ENCODE measurements at places on chromosomes 1 and 21.

GRCh38 chr1:107058245-107059032 lies 2.0 kb downstream of the PRMT6 start:
- DNase-seq, result no peak

DNA sequence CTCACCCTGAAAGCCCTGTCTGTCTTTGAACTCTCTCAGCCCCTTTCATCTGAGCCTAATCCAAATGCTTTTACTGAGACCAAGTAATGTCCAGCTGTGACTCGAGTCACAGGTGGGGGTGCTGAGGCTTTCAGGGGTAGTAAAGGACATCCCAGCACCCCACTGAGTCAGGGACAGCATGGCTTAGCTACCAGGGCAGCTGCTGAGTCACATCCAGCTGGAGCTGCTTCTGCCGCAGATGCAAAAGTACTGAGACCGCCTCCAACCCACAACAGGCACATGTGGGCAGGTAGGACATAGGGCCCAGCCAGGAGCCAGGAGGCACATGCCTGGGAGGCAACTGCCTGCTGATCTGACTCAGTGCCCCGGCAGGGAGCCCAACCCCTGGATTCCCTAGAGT lies 6.7 kb upstream of the VSIG8 start:
- no peak for DNase-seq

GRCh38 chr1:112296908-112297307 lies 99.1 kb upstream of the CTTNBP2NL start:
- DNase-seq, result no peak

DNA sequence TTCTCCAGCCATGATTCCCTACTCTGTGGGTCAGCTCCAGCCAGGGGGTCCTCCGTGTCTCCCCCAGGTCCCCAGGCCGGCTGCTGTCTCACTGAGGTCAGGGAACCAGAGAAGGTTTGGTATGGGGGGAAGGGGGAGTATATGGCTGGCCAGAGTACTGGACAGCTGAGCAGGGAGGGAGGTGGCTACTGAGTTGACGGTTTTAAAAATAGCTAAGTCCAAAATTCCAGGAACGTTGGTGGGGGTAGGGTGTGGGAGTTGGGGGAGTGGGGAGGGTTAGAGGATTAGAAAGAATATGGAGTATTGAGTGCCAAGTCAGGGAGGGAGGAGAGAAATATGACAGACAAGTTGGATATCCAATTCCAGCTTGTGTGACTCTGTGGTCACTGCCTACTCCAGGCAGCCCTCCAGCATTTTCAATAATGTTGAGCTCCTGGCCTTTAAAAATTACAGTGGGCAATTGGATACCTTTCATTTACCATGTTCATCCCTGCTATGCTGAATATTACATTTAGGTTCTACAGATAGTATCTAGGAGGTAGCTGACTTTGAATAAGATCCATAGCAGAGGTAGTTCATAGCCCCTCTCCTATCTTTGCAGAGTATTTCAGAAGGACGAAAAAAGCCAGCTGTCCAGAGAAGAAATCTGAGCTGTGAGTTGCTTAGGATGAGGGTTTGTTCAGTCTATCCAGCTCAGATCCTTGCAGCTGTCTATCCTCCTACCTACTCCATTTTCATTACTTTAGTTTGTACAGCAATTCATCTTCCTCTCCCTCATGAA lies at the start of gene HJV:
Gene HJV (minus strand): TSS at position 114 of the 781 bp plus-strand sequence. CDS start 1,504 bp downstream, outside the sequence.
- no peak for DNase-seq

DNA sequence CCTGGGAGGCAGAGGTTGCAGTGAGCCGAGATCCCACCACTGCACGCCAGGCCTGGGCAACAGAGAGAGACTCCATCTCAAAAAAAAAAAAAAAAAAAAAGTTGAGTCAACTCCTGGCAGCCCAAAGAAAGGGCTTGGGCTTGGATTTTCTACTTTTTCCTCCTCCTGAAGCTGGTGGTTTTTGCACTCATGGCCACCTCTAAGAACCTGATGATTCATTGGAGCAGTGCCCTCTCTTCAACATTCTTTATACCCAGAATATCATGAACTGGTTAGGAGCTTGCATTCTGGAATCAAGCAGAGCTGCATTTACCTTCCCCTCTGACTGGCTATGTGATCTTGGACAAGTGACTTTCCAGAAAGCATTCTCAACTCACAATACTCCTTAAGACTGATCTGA lies 3.5 kb upstream of the ACTA1 start:
- DNase-seq, result no peak

- DNase-seq, result no peak
Measured at GRCh38 chr1:109620401-109620791, 759 bp downstream of the AMPD2 start.

GRCh38 chr1:219713981-219714381 lies 101.1 kb upstream of the ZC3H11B start:
- DNase-seq, result no peak

DNA sequence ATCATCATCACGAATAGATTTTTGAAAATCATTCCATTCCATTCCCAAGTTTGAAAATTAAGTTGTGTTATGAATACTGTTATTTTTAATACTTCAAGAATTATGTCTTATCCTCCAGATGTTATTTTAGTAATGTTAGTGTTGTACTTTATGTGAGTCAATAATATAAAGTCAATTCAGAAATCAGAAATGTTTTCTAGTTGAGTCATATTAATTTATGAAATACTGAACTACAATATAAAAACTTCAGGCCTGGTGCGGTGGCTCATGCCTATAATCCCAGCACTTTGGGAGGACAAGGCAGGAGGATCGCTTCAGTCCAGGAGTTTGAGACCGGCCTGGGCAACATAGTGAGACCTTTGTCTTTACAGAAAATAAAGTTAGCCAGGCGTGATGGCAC lies 38.4 kb upstream of the GPR25 start:
- DNase-seq, result no peak

- DNase-seq, result no peak
Measured at GRCh38 chr1:234173968-234174367, 199.3 kb upstream of the COA6 start.

GRCh38 chr1:58979086-58979485 lies 195.2 kb upstream of the JUN start:
- DNase-seq, result no peak

DNA sequence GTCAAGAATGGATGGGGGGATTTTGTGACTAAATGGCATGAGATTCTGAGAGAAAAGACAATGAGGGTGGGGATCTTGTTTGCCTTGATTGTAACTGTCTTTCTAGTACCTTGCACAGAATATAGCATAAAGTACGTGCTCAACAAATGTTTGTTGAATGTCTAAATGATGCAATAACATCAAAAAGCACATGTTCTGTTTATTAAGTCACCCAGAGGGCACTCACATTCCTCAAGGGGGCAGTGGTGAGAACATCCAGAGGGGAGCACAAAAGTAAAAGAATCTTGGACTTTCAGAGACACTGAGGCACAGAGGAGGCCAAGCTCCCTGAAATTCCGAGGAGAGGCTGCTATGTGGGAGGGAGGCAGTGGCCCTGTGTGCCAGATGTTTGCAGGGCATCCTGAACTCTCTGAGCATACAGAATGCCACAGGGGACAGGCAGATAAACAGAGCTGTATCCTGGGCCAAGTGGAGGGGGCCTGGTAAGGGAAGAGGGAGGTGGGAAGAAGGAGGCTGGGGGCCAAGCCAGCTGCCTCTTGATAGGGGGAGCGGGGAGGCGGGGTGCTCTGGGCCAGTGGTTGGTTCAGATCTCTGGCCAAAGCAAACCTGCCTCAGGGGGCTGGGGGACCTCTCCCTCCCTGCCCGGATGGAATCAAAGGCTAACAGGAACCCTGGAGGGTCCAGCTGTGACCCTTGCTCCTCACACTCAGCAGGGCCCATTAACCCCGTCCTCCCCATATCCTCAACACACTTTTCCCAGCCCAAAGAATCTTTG lies 6.5 kb upstream of the ATP1A2 start:
- peak; percentile 61 for DNase-seq

DNA sequence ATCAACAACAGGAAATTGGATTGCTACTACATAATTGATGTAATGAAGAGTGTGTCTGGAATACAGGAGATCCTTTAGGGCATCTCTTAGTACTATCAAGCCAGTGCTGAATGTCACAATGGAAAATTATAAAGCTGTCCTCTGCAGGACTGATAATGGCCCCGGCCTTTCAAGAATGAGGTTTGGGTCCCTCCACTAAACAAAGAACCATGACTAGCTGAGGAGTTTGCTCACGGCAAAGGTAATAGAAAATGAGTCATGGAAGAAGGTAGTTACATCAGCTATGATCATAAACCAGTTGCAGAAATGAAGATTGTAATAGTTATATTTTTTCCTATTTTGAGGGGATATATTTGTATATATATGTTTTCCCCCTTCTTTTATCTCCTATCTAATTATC lies 145.8 kb downstream of the KCNJ6 start:
- no peak for DNase-seq

GRCh38 chr1:3767328-3767925 lies 5.1 kb upstream of the SMIM1 start:
- no peak for DNase-seq

DNA sequence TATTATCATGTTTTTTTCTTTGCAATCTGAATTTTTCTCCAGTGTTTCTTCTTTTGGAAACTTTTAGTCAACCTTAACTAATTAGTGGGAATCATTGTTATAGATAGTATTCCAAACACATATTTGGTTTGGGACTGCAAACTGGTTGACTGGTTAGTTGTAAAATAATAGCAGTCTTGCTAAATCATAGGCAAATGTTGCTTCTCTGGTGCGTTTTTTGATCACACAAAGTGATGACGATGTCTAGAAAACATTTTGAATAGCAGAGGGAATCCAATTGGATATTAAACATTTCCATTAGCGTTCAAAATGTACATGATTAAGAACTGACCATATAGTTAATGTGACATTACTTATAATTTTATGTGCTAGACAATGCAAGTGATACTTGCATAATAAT lies 4.5 kb downstream of the DNAJB4 start:
- DNase-seq, result no peak

GRCh38 chr1:184595596-184595995 lies 159.1 kb downstream of the EDEM3 start:
- DNase-seq, result no peak

- no peak for DNase-seq
Measured at GRCh38 chr21:17784604-17785402, 34.4 kb downstream of the C21orf91 start.

DNA sequence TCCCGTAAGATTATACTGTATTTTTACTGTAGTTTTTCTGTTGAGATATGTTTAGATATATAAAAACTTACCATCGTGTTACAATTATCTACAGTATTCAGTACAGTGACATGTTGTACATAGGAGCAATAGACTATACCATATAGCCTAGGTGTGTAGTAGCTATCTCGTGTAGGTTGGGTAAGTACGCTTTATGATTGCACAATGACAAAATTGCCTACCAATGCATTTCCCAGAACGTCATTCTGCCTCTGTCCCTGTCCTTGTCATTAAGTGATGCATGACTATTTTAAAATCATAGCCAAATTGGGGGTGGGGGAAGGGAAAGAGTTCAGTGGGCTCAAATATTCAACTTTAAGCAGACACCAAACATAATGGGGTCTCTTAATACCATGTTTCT lies 233.8 kb upstream of the TMEM51 start:
- no peak for DNase-seq

DNA sequence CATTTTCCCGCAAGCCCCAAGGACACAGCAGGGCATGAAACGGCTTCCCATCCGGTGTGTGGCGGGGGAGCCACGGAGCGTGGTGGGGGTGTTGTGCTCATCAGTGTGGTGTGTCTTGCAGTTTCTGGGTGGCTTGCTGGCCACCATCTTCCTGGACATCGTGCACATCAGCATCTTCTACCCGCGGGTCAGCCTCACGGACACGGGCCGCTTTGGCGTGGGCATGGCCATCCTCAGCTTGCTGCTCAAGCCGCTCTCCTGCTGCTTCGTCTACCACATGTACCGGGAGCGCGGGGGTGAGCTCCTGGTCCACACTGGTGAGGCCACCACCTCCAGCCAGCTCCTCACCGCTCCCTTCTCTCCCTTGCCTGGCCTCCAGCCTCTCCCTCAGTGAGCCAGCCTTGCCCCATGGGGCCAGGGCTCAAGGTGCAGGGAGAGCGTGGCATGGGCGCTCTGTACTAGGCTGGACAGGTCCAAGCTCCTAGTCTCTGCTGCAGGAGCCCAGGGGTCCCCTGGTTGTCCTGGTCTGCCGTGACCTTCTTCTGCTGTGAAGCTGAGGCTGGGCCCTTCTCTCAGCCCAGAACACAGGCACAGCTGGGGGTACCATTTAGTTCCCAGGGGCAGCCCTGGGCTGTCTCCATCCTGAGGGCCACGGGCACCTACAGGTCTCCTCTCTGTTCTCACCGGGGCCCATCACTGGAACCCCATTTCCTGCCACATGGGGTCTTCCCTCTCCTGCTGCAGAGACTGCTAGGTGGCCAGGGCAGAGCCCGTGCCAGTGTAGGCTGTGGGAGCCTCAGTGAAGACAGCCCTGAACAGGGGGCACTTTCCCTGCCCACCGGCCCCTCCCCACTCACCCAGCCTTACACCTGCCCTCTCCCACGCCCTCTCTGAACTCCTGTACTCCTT lies 12.6 kb downstream of the AGTRAP start:
- DNase-seq, result peak; percentile 25

- no peak for DNase-seq
Measured at GRCh38 chr1:91173346-91173890, 151.6 kb upstream of the ZNF644 start.

DNA sequence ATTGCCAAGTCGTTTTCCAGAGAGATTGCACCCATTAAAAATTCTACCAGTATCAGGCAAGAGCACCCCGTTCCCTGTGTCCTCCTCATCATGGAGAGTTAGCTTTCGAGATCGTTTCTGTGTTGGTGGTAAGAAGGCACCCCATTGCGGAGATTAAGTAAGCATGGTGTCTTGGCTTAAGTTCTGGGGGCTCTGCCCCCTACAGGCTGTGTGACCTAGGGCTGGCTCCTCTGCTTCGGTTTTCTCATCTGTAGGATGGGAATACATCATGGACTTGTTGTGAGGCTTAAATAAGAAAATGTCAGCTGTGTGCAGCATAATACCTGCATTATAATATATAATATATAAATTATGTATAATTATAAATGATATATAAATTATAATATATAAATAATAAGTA lies 36.8 kb upstream of the TENT5C start:
- DNase-seq, result no peak

- no peak for DNase-seq
Measured at GRCh38 chr1:8073112-8073855, 47.2 kb upstream of the ERRFI1 start.

- no peak for DNase-seq
Measured at GRCh38 chr1:145845144-145845513, 301 bp upstream of the NUDT17 start.

GRCh38 chr1:38025233-38025632 lies 12.7 kb downstream of the UTP11 start:
- no peak for DNase-seq

GRCh38 chr1:75130865-75131564 lies 3.2 kb upstream of the LHX8 start:
- DNase-seq, result no peak

- DNase-seq, result no peak
Measured at GRCh38 chr1:203208181-203208580, 21.3 kb downstream of the CHIT1 start.

GRCh38 chr1:62384276-62385005 lies 52.4 kb upstream of the USP1 start:
- DNase-seq, result no peak

GRCh38 chr21:34618941-34619340 lies 4.0 kb upstream of the RCAN1 start:
- no peak for DNase-seq

DNA sequence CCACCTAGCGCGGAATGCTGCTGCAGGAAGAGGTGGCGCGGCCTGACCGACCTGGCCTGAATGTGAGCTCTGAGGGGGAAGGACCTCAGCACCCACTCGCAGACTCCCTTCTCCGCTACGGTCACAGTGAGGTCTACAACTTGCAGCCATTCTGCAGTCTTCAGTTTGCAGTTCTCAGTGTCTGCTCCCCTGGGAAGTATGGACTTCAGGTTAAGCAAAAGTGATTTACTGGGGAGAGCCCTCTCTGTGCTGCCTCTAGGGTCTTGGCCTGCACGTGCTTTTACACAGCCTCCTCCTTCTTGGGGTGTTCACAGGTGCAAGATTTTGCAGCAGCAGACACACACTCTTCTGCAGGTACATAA lies 296.0 kb downstream of the OMA1 start:
- no peak for DNase-seq
